HFF-Myc (cell line): ENCODE measurements at places on chromosomes 12 and 14.

DNA sequence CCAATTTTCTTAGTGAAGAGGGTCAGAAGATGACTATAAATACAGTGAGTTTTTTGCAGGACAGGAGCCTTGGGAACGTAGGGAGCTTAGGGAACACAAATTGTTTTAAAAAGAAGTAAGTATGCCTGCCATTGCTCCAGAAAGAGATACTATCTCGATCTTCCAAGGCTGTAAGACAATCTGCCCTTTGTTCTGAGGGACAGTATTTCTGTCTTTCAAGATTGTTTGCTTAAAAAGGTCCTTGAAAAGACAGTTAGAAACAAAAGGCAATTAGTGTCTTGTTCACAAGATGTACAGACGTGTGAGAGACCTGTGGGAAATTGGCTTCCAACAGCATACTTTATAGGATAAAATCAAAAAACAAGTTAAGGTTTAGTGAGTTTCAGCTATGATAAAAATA is 321.2 kb upstream of the FAR2 start:
- no peak for DNase-seq

GRCh38 chr12:127636882-127637281 is 630.1 kb upstream of the TMEM132C start:
- no peak for DNase-seq

DNA sequence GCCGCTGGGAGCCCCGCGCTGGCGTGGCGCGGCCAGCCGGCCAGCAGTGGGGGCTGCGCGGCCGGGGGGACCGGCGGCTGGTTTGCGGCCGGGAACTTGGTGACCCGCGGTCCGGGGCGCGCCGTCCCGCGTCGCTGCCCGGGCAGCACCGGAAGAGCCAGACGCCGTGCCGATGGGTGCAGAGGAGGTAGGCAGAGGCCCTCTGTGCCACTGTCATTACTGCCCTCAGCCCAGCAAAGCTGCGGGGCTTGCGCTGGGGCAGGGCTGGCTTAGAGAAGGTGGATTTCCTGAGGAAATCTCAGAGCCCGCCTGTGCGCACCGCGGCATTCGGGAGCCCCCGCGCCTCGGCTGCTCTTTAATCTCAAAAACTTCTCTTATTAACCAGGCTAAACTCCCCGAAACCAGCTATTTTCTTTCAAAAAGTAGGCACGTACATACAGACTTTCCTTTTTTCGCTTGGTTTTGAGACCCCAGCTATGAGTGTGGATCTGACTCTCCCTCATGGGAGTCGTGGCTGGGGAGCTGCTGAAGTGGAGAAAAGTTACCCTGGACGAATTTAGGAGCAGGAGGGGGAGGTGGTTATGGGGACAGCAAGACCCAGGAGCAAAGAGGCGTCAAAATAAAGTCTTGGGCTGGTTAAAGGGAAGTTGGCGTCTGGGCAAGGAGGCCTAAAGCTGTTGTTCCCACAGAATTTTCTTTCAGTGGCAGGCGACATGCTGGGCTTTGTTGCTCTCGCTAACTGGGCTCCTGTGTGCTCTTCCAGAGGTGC is 802 bp downstream of the SUSD6 start:
- DNase-seq: no peak

- DNase-seq: no peak
Measured at GRCh38 chr14:89241934-89242651, 174.9 kb downstream of the FOXN3 start.

GRCh38 chr12:104340177-104340576 is 36.6 kb downstream of the EID3 start:
- no peak for DNase-seq

GRCh38 chr14:20755037-20755436 is 9.3 kb downstream of the EDDM3A start:
- DNase-seq: no peak

DNA sequence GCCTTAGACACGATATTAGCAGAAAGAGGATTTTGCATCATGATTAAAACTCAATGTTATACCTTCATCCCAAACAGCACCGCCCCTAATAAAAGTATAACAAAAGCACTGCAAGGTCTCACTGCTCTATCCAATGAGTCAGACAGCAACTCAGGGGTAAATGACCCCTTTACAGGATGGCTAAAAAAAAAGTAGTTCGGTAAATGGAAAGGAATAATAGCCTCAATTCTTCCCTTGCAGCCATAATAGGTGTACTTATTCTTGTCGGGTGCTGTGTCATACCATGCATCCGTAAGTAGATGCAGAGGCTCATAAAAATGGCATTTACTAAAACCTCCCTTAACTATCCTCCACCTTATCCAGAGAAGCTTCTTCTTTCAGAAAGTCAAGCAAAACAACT is 53.9 kb upstream of the AP4S1 start:
- DNase-seq: no peak

- DNase-seq: no peak
Measured at GRCh38 chr12:72658615-72659014, 386.4 kb downstream of the TRHDE start.

DNA sequence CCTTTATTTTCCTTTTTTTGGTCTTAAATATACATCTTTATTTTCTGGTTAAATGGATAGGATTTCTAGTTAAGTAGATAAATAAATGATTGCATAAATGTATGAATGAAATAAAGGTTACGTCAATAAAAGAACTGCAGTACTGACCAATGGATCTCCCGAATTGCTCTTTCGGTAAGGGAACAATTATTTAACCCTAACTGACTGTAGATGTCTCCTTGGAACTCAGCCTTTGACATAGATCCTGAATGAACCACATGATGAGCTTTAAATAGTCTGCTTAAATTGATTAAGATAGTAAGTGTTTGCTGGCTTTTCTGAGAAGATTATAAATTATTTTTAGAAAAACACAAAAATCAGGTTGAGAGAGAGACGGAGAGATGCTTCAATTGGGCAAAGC is 391.0 kb upstream of the SYT1 start:
- DNase-seq: no peak

GRCh38 chr12:62290846-62291245 is 30.6 kb downstream of the USP15 start:
- no peak for DNase-seq

GRCh38 chr14:64700894-64701293 is 3.3 kb upstream of the PLEKHG3 start:
- no peak for DNase-seq

DNA sequence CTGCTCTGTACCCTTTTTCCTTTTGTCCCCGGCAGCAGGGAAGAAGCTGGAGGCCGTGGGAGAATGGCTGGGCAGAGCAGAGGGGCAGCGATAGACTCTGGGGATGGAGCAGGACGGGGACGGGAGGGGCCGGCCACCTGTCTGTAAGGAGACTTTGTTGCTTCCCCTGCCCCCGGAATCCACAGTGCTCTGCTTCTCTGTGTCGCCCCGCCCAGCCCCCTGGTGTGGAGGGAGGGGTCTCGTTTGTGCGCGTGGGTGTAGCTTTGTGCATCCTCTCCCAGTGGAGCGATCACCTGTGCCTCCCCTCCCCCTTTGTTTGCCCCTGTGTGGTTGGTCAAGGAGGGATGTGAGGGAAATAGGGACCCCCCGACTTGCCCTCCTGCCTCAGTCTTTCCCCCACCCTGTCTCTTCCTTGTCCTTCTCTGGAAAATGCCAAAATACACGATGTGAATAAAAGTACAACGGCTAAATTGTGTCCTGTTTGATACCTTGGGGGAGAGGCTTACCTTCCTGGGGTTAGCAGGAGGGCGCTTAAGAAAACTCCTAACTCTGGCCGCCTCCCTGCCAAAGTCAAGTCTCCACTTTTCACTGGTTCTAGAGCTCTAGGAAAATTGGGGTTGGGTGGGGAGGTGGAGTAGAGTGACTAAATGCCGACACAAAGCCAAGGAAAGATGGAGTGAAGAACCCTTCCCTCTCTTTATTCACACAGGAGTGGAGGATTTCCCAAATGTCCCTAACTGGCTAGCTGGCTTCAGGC is 990 bp upstream of the TPI1 start:
- no peak for DNase-seq

DNA sequence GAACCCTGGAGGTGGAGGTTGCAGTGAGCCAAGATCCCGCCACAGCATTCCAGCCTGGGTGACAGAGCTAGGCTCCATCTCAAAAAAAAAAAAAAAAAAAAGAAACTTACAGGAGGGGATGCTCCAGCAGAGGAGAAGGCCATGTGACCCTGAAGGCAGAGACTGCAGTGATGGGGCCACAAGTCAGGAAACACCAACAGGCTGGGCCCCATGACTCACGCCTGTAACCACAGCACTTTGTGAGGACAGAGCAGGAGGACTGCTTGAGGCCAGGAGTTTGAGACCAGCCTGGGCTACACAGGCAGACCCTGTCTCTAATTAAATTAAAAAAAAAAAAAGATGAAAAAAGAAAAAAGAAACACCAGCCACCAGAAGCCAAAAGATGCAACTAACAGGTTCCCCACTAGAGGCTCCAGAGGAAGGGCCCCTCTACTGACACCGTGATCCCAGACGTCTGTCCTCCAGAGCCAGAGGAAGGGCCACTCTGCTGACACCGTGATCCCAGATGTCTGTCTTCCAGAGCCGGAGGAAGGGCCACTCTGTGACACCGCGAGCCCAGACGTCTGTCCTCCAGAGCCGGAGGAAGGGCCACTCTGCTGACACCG is 9.1 kb upstream of the GLT1D1 start:
- no peak for DNase-seq

- DNase-seq: no peak
Measured at GRCh38 chr12:2631653-2632350, 163.0 kb upstream of the FKBP4 start.

- DNase-seq: no peak
Measured at GRCh38 chr14:51210594-51210993, 29.5 kb upstream of the TMX1 start.

DNA sequence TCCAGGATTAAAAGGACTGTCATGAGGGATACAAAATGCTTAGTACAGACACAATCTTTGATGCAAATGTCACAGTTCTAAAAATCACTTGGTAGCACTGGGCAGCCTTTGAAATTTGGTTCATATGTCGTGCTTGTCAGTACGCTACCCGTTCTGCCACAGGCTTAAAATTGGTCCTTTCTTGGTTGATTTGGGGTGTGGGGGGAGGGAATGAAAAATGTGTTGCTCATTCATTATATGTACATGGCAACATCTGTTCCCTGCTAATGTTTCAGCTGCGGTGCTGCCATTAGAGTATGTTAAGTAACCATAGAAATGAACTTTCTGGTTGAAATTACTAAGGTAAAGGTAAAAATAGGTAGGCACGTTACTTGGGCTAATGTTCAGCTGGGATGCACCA is 155.4 kb upstream of the ARHGAP5 start:
- no peak for DNase-seq

DNA sequence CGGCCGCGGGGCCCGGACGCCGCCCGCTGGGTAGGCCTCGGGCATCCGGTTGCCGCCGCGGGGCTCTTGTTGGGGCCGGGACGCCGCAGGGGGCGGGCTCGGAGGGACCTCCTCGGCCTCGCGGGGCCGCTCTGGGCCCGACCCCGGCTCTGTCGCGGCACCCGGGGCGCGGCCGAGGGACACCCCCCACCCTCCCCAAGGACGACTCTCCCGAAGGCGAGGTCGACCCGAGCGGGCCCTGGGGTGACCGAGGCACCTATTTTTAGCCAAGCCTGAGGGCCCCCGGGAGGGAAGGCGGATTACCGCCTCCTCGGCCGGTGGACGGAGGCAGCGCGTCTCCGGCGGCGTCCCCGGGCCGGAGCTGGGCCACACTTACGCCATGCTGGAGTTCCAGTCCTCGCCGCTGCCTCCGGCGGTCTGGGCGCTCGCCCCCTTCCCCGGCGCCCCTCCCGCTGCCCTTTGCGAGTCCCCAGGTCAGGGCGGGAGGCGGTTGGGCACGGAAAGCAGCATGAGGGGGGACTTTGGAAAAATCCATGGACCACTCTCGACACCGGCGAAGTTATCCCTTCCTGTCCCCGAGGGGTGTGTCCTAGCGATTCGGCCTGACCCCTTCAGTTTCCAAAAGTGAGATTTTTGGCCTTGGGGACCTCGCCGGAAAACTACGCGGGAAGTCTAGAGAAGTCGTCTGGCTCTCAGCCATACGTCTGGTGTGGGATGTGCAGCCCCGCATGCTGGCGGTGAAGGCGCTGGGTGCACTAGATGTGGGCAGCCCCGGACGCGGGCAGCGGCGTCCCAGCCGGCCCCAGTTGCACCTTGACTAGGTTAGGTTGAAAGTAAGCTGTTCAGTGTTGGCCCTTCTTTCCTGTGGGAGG is 699 bp downstream of the KTN1 start:
- DNase-seq: no peak
